ENCODE measurements at places on chromosomes 3 and 15. TPM values are rescaled to one million over a fixed set of nuclear protein-coding genes. Genes with fewer than 3 reads are reported as not detected.

Gene STAB1
- 133 TPM for total RNA-seq

Gene FBXW12
- total RNA-seq, result not detected

Gene NTRK3
- total RNA-seq, result 3.5 TPM

Gene SI
- total RNA-seq, result not detected

Gene SH3BP5
- 106 TPM for total RNA-seq

Gene ISLR
- 24.0 TPM for total RNA-seq

DNA sequence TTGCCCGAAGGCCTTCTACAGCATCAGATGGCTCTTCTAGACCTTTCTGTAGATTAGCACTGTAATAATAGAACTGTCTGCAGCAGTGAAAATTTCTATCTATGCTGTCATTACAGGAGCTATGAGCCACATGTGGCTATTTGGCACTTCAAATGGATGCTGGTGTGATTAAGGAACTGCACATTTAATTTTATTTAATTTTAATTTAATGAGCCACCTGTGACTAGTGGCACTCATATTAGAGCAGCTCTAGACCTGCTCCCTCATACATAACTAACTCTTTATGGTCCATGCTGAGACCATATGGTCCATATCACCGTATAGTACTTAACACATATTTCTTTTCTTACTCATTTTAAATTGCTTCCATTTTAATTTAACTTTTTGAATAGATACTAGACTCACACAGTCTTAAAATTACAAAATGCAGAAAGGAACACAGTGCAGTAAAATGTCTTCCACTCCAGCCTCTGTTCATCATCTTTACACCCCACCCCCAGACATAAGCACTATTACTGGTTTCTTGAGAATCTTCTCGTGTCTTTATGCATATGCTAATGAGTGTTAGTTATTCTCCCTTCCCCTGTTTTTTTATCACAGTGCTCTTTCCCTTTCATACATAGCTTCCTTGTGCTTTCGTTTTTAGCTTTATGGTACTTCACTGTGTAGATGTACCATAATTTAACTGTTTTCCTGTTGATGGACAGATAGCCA lies 9.6 kb downstream of the LSM3 start:
- H3K36me3 ChIP-seq, result peaks cover 53% of the 10 kb centered on the region
- H3K27me3 ChIP-seq, result no peaks in the 10 kb centered on the region
- no peak for DNase-seq
- H3K4me1 ChIP-seq, result peaks cover 1% of the 10 kb centered on the region
- no peak overlapping the region for H3K27ac ChIP-seq
- H3K4me3 ChIP-seq, result no peak overlapping the region

GRCh38 chr3:21331321-21331720 lies 419.7 kb downstream of the ZNF385D start:
- H3K4me1 ChIP-seq, result no peaks in the 10 kb centered on the region

GRCh38 chr3:37141676-37142075 lies 32.7 kb downstream of the LRRFIP2 start:
- no peaks in the 10 kb centered on the region for H3K27me3 ChIP-seq
- H3K4me3 ChIP-seq, result no peak overlapping the region
- no peak for DNase-seq
- H3K27ac ChIP-seq, result no peak overlapping the region

DNA sequence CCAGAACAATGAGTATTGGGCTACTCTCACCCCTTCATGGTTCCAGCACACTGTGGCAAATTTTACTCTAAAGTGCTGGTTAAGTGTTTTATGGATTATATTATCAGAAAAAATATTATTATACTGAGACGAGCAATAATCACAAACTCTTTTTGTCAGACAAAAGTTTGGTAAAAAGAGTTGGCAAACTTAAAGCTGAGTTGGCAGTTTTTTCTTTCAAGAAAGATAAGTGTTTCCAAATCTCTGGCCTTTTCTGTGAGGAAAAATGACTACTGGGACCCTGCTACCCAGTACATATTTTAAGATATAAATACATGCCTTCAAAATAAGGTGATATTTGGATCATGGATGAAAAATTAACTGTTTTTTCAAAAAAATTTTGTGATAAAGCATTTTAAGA lies 471.5 kb upstream of the IL12A start:
- H3K4me3 ChIP-seq, result no peak overlapping the region
- no peaks in the 10 kb centered on the region for H3K36me3 ChIP-seq
- no peak for DNase-seq
- H3K27ac ChIP-seq, result no peak overlapping the region
- H3K4me1 ChIP-seq, result no peaks in the 10 kb centered on the region
- H3K27me3 ChIP-seq, result no peaks in the 10 kb centered on the region

- peaks cover 4% of the 10 kb centered on the region for H3K4me1 ChIP-seq
- peaks cover 12% of the 10 kb centered on the region for H3K27me3 ChIP-seq
These were observed 27.7 kb upstream of the VPS33B start for GRCh38 chr15:91050128-91050455.

DNA sequence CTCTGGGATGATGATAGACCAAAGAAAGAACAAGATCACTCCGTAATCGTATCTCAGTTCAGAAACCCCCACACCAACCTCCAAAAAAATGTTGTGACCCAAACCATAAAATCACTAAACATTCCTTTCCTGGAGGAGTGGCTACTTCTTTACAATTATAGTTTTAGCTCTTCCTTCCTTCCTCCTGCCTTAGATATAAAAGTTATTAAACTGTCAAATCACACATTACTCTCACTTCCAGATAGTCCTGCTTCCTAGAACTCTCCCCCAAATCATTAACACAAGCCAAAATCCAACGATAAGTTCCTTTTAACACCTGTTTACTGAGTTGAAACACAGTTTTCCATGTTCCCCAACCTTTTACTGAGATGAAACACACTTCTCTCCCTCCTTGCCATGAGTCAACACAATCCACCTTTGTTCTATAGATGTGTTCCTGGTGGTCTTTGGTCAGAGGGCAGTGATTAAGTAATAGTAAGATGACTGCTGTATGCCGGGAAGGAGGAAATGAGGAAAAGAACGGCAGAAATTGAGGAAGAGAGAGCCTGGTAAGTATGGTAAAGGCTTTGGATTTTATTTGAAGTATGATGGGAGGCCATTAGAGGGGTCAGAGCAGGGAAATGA lies 8.3 kb upstream of the CRYGS start:
- H3K27ac ChIP-seq, result no peak overlapping the region
- H3K4me3 ChIP-seq, result no peak overlapping the region
- no peaks in the 10 kb centered on the region for H3K27me3 ChIP-seq
- H3K36me3 ChIP-seq, result peaks cover 98% of the 10 kb centered on the region
- H3K4me1 ChIP-seq, result no peaks in the 10 kb centered on the region

GRCh38 chr3:184656458-184656828 lies 55.4 kb downstream of the MAGEF1 start:
- DNase-seq, result no peak
- H3K36me3 ChIP-seq, result no peaks in the 10 kb centered on the region
- no peak overlapping the region for H3K27ac ChIP-seq

DNA sequence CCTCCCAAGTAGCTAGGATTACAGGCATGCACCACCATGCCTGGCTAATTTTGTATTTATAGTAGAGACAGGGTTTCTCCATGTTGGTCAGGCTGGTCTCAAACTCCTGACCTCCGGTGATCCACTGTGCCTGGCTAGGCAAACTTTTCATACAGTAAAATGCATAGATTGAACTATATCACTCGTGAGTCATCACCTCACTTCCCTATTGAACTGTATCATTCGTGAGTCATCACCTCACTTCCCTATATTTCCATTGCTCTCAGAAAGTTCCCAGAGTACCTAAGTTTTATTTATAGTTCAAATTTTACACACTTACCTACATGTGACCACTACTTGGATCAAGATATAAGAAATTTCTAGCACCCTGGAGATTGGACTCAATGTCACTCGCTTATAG lies 73.6 kb upstream of the ACAD9 start:
- no peak for DNase-seq
- H3K27ac ChIP-seq, result peak overlapping the region; percentile 66
- H3K36me3 ChIP-seq, result peaks cover 64% of the 10 kb centered on the region
- peaks cover 64% of the 10 kb centered on the region for H3K4me1 ChIP-seq

- no peak overlapping the region for H3K27ac ChIP-seq
- H3K4me1 ChIP-seq, result peaks cover 24% of the 10 kb centered on the region
- no peak for DNase-seq
These were observed 7.9 kb downstream of the RAP2B start for GRCh38 chr3:153169793-153170383.

DNA sequence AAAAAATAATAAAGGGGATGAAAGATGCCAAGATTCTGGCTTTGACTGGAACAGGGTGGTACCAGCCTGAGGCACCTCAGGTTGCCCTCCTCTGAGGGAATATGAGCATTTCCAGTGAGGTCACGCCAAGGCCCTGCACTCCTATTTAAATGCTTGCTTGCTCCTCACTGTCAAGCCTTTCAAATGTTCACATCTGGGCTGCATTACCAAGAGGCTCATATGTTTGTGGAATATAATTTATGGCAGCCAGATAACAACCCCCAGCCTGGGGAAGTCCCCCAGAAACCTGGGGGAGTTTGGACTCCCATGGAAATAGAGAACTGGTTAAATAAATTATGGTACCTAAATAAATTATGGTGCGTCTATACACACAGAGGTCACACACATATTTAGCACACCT lies 88.4 kb downstream of the FRMD4B start:
- no peak overlapping the region for H3K27ac ChIP-seq
- H3K36me3 ChIP-seq, result peaks cover 74% of the 10 kb centered on the region
- DNase-seq, result no peak
- no peaks in the 10 kb centered on the region for H3K27me3 ChIP-seq

DNA sequence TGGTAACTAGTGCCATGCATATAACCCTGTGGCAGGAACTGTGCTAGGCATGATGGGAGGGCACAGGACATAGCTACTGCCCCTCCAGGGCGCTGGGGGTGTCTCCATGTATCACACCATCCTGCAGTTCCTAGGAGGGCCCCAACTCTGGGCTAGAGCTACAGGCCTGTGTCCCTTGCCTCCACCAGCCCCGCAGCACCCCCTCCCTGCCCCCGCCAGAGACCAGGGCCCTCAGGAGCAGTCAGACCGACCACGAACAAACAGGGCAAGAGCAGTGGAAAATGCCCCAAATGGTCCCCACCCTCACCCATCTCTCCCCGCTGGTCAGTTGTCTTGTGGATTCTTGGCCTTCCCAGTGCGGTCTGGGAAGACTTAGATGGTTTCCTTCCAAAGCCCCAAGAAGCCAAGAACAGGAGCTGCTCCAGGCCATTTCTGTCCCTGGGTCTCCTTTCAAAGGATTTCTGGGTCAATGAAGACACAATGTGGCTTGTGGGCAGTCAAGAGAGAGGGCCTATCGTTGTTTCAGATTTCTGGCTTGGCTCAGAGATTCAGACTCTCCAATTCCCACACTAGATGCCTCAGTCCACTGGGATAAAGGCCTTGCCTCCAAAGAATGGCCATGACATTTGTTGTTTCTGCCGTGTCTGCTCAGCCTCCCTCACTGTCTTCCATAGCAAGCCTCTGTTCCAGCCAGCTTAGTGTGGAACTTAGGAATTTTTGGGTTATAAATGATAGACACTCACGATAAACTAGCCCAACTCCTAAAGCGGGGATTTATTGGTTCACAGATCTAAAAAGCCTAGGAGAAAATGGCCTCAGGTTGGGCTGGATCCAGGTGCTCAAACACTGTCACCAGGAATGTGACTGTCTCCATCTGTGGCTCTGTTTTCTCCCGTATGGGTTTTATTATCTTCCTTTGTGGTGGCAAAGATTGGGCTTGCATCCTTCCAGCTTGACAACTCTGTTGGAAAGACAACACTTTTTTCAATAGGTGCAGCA lies 80.6 kb downstream of the LSM3 start:
- H3K4me1 ChIP-seq, result peaks cover 5% of the 10 kb centered on the region
- no peak overlapping the region for H3K27ac ChIP-seq
- no peak for DNase-seq
- no peaks in the 10 kb centered on the region for H3K36me3 ChIP-seq

DNA sequence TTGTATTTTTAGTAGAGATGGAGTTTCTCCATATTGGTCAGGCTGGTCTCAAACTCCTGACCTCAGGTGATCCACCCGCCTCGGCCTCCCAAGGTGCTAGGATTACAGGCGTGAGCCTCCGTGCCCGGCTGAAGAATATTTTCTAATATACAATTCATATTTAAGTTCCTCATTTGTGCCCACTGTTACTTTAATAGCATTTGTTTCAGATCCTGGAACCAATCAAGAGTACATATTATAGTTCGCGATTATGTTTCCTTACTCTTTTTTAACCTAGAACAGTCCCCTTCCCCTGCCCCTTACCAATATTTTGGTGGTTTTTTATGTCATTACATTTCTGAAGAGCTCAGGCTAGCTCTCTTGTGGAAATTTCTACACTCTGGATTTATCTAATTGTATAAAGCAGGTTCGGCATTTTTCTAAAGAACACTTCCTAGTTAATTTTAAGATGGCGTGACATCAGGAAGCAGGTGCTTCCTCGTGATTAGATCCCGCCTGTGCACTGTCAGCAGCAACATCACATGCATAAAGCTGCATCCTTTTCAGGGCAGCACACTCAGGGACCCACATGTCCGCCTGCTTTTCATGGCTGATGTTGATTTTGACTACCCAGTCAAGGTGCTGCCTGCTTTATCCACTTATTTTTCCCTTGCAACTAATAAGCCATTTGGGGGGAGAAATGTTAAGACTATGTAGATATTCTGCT lies 88.7 kb upstream of the EPHB3 start:
- DNase-seq, result no peak
- H3K36me3 ChIP-seq, result no peaks in the 10 kb centered on the region
- peak overlapping the region; percentile 41 for H3K27ac ChIP-seq
- H3K4me3 ChIP-seq, result no peak overlapping the region
- peaks cover 6% of the 10 kb centered on the region for H3K27me3 ChIP-seq

DNA sequence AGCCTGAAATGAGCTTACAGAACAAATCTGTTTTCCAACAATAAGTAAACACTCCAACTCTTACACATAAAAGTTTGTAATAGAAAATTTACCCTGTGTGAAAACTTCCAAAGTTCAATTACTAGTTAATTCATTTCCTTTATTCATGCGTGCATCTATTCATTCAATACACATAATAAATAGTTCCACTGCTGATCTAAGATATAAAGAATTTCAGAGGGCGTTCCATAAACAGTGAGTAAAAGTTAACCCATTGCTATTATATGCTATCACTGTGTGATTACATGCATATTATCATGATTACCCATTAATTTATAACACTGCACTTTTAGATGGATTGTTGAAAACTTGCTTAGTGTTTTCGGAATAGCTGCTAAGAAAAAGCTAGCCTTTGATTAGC lies 36.2 kb upstream of the CFAP20DC start:
- no peak overlapping the region for H3K4me3 ChIP-seq
- H3K4me1 ChIP-seq, result no peaks in the 10 kb centered on the region
- H3K27ac ChIP-seq, result no peak overlapping the region
- H3K27me3 ChIP-seq, result no peaks in the 10 kb centered on the region
- no peaks in the 10 kb centered on the region for H3K36me3 ChIP-seq
